ENCODE measurements at places on chromosomes 1 and 21.

DNA sequence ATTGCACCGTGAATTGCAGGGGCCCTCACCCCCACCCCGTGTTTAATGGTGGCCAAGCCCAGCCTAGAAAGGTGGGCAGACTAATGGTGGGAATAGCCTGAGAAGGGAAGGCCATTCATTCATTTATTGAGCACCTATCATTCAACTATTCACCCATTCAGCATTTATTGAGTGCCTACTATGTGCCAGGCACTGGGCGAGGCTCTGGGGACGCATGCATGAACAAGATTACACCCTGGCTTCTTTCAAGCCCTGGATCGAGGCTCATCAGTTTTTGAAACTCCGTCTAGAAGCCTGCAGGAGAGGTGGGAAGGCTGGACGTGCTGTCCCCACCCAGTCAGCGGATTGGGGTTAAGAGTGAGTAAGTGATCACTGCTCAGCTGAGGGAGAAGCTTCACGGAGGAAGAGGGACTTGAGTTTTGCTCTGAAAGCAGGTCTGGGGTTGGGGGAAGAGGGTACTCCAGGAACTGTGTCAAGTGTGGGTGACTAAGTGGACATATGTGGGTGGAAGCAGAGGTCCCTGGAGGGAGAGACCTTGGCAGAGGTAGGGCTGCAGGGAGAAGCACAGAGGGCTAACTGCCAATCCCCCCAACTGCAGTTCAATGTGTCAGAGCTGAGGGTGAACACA is 35.6 kb downstream of the MEF2D start:
- no peak for DNase-seq

DNA sequence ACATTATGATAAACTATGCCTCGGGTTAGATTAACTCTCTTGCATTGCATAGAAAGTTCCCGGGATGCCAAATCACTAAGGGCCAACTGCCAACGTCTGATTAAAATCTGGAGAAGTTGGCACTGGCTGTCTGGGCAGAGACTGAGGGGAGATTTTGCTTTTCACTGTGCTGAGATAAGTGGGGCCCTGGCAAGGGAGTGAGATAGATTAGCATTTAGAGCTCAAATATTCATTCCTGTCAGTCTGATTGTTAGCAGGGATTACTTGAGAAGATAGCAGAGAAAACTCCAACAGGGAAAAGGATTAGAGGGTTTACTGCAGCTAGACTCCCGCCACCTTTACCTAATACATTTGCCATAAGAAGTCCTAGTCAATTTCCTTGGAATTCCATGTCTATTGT is 714.1 kb upstream of the CHRM3 start:
- no peak for DNase-seq

- no peak for DNase-seq
These were observed 26.3 kb upstream of the RNF19B start for GRCh38 chr1:32990887-32991286.

DNA sequence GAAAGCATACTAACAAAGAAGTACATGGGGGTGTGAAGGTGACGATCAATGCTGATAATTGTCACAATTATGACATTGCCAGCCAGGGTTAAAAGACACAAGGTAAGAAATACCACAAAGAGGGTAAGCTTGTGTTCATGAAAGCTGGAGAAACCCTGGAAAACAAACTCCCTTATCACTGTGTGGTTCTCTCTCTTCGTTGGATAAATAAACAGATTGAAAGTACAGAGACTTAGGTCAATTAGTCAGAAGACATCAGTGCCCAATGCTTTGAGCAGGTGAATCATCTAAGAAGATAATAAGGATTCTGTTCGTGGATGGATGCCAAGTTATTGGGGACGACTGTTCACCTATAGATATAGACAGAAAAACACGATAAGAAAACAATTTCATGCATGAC is 22.4 kb upstream of the FCER1A start:
- DNase-seq = no peak

DNA sequence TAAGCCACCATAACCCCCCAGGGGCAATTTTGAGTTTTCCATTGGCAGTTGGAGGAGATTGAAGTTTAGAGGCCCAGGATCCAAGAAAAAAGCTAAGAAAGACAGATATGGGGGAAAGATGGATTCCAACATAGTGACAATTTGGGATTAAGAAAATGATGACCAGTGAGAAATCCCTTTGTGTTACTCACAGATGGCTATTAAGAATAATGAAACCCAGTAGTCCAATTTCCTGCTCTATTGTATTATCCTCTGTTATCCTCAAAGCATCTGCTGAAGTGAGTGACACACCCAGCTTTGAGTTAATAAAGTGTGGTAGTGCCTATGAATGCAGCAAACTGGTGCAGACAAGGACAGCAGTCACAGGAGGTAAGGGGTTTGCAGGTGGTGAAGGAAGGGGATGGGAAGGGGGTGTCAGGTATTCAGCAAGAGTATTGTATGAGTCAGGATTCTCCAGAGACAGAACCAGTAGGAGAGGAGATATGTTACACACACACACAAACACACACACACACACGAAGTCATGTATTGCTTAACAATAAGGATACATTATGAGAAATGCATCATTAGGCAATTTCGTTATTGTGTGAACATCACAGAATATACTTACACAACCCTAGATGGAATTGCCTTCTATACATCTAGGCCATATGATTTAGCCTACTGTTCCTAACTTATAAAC is 112.4 kb upstream of the VANGL1 start:
- DNase-seq = no peak

DNA sequence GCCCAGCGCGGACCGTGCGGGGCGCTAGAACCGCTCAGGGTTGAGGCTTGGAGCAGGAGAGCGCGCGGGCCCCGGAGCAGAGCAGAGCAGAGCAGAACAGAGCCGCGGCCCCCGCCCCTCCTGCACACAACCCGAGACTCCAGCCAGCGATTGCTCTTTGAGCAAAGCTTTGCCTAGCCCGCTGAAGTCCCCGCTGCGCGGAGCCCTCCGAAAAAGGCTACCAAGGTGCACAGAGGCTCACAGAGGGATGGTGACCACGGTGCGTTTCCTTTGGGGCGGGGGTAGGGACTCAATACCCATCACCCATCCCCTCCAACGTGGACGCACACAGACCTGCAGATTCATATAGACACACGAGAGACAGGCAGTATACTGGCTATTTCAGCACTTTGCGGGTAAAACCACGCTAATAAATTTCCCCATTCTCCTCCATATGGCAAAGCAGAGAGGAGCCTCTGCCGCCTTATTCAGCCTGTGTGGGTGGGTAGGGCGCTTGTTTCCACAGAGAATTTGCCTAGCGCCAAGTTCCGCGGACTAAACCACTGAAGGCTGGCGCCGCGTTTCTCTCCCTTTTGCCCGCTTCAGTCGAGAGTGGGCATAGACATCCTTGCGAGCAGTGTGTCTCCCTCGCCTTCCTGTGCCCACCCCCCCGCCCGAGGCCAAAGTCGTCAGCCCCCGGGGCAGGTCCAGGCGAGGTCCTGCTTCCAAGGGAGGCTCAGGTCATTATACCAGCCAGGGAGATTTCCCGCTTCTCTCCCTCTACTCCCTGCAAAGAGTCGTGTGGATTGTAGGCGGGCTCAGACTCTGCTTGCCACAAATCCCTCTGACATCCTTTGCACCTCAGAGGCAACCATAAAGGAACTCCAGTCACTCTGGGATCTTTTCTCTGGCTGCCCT is 8.5 kb downstream of the HLX start:
- no peak for DNase-seq

DNA sequence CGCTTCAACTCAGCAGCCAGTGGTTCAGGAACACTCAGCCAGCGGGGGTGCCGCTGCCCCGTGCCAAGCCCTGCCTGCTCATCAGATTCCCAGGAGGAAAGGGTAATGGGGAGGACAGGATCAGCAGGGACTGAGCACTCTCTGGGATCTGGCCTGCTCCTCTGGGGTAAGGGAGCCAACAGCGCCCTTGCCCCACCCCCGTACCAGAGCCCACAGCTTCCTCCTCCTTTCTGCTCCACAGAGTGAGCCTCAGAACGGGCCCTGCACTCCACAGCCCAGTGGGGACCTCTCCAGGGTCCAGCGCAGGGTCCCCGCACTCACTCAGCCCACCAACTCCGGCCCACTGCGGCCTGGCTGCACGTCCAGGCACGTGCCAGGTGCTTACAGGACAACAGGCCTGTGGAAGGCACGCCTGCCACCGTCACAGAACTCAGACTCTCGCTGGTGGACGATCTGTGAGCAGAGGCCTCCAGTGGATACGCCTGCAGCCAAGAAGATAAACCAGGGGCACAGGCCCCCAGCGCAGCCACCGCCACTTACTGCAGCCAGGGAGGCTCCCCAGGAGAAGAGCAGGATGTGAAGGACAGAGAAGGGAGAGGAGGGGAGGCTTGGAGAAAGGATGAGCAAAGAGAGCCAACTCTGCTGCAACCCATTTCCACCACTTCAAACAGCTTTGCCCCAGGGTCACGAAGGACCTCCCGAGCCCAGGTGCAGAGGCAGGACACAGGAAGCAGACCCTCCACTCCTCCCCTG is 2.1 kb downstream of the MEGF6 start:
- no peak for DNase-seq

GRCh38 chr1:53483656-53484055 is 24.5 kb downstream of the DMRTB1 start:
- no peak for DNase-seq

- DNase-seq = no peak
These were observed 7.1 kb upstream of the C1orf115 start for GRCh38 chr1:220682901-220683576.

GRCh38 chr1:7580923-7581753 is 190.0 kb upstream of the VAMP3 start:
- DNase-seq = no peak

GRCh38 chr1:159121526-159121925 is 45.0 kb upstream of the AIM2 start:
- no peak for DNase-seq
